ENCODE measurements at places on chromosomes 2 and 18.

GRCh38 chr2:234345921-234346320 is 151.0 kb downstream of the ARL4C start:
- DNase-seq = no peak

GRCh38 chr2:121689356-121689755 is 40.1 kb upstream of the CLASP1 start:
- no peak for DNase-seq

- DNase-seq = no peak
Observed at GRCh38 chr18:45671321-45671720, 52.7 kb upstream of the SLC14A1 start.

DNA sequence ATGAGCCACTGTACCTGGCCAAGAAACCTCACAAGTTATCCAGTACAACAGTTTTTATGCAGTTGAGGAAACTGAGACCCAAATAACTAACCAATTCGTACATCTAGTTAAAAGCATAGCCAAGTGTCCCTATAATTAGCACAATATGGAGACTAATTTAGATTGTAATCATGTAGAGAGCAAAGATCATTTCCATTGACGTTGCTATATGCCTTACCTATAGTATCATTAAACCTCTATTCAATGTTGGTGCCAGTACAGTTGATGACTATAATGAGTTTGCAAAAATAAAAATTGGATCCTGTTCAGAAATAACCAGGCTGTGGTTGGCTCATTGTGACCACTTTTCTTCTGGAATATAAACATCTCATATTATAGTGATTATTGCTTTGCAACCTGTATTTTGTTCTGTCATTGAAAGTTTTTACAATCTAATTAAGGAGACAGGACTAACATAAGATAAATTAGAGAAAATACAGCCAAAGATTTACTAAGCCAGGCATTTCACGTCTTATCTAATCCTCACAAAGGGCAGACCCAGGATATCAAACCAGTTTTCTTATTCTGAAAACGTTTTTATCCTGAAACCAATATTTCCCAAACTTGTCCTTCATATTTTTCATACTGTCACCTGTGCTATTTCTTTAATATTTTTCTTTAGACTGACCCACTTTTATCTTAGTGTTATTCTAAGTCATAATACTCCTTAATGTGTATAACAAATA is 130.0 kb upstream of the STON1 start:
- DNase-seq = no peak

Data from stimulated activated CD8-positive, alpha-beta memory T cell treated with anti-CD3 and anti-CD28 coated beads, Interleukin-4, amount 100 ng/mL, for 1 hour (primary cell).